ENCODE measurements at places on chromosomes 6 and 20.

- DNase-seq: no peak
These were observed 41.2 kb downstream of the SASH1 start for GRCh38 chr6:148383658-148384368.

DNA sequence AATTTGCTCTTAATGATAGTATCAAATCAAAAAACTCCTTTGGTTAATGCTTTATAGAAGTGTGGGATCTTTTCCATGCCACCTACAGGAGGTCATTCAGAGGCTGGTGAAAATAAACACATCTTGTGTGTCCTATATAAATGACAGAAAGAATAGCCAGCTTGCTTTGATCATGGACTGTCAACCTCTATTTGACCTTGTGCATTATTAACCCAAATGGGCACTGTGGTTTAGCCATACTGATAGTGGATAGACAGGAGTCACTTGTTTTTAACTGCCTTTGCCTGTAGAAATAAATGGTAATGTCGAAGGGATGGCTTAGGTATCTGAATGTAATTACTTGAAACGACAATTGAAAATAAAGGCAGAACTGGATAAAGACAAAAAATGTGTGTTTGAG lies 123.8 kb downstream of the CDKAL1 start:
- no peak for DNase-seq

GRCh38 chr6:797479-798077 lies 104.6 kb upstream of the EXOC2 start:
- peak; percentile 25 for DNase-seq

- no peak for DNase-seq
These were observed 512.2 kb upstream of the SYNCRIP start for GRCh38 chr6:86154852-86155251.

DNA sequence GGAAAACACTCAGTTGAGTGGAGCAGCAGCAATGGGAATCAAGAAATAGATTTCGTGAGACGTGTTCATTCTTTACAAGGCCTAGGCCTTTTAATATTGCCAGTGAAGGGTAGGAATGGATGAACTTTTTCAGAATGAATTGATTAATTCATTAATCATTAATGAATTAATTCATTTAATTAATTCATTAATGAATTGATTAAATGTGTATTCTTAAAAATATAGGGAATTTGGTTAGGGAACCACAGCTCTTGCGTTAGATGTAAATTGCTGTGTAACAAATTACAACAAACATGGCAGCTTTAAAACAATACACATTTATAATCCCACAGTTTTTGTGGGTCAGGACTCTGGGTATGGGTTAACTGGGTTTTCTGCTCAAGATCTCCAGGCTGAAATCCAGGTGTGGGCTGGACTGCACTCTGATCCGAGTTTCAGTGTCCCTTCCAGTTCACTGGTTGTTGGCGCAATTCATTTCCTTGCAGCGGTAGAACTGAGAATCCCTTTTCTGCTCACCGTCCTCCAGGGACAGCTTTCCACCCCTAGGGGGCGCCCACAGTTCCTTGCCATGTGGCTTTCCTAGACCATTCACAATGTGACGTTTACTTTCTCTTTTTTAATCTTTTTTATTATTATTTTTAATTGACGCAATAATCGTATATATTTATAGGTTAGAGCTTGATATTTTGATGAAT lies 32.8 kb upstream of the BCAS1 start:
- DNase-seq: peak; percentile 76

DNA sequence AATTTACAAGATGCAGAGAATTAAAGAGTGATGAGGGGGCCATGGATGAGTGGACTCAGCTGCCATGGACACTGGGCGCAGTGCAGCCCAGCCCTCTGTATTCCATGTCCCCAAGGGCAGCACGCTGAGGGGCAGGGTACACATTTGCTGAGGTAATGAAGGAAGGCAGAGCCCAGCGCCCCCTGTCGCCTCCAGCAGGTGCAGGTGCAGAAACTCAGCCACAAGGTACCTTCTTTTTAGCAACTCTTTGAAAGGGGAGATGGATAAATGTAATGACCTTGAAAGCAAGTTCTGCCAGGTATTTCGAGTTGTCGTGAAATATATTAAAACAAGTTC lies 7.1 kb downstream of the CD93 start:
- peak; percentile 42 for DNase-seq

GRCh38 chr20:25280574-25281535 lies 33.0 kb downstream of the PYGB start:
- DNase-seq: no peak

DNA sequence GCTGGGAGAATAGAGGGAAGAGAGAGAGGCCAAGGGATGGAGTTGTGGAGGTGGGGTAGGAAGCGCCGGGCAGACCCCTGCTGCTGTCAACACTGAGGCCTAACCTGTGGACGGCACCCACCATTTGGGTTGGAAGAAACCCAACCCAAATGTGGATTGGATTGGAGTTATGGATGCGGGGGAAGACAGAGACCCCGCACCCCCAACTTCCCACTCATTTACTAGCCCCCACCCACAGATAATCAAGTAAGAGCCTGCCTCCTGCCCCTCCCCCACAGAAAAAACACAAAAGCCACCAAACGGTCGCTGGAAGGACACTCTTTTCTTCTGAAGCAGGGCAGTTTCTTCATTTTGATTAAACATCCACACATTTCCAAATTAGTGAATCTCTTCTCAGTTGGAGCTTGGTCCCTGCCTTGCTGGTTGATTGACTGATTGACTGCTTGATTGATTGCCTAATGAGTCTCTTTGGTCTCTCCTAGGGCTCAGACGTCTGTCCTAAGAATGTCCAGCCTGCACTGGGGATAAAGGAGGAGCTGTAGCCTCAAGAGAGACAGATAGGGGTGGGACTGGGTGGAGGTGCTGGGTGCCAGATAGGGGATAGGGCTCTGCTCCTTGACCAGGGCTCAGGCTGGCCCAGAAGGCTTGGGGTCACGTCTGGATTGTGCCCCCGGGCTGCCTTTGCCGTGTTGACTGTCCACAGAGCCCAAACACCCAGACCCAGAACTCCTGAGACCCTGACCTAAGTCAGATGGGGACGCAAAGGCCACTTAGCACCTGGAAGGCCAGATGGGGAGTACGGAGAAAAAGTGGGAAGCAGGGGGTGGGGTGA lies 74.9 kb upstream of the FOXP4 start:
- no peak for DNase-seq

DNA sequence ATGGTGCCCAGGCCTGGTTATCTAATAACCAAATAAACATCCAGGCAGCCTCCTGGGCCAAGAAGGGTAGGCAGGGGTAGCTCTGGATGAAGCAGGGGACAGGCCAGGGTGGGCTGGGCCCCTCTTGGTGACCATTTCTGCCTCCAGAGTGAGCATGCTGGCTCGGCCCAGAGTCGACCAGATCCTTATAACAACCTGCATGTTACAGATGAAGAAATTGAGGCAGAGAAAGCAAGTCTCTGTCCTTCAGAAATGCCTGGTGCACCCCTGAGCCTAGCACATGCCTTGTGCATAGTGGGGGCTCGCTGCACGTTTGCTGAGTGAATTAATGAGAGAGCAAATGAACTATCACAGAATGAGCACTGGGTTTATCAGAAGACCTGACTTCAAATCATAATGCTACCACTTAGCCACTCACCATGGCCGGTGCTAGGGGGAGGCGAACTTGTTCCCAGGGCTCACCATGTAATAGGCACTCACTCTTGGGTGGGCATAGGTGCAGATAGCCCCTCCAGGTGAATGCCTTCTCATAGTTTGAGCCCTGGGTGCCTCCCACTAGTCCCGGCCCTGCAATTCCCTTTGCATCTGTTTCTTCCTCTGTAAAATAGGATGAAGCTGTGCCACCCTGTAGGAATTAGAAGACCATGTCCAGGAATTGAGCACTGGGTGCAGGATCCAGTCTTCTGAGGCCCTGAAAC lies 3.8 kb upstream of the APCDD1L start:
- DNase-seq: no peak

DNA sequence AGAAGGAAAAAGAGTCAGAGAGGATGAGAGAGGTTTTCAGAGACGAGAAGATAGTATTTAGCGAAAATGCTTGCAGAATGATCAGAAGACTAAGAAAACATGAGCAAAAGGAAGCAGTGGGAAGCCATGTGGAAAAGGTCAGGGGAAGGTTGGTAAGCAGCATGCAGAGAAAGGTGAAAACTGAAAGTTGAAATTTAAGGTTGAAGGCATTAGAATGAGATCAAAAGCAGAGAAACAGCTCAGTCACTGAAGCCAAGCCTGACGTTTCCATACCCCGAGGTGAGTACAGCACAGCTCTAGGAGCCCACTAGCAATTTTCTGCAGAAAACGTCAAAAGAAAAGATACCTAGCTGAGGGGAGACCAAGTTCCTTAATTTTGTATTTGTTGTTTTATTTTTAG lies 19.1 kb upstream of the TFB1M start:
- no peak for DNase-seq

DNA sequence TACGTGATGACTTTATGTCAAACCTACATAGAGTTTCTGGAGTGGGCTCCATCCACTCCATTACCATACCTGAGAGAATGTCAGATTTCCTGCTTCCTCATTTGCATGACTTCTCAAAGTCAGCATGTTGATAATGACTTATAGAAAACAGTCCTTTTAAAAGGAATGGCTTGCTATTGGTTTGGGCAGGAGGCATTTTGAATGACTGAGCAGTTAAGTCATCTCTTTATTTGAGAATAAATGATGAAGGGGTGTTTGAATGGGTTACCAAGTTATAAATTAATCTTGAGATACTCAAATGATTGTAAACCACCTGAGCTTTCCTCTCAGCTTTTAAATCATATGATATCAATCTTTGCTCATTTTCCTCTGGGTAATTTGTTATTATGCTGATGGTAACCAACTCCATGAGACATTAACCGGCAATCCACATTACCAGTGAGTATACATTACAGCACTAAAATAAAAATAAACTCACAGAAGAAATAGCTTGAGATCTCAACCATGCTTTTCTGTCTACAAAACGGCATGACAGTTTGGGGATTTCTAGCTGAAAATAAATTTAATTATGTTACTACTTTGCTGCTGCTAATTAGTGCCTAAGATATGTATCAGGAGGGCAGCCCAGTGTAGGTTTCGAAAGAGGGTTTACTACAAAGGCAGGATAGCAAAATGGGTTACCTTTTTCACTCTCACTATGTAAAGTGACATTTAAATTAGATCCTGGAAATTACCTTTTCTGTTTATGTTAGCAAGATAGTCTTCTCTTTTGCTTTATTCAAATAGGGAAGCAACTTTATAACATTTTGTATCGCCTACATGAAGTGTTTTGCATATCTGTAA lies 78.8 kb downstream of the RPS12 start:
- DNase-seq: no peak

- no peak for DNase-seq
These were observed 249.5 kb downstream of the SOX4 start for GRCh38 chr6:21842875-21843645.

GRCh38 chr6:19035461-19036195 lies 648.5 kb downstream of the RNF144B start:
- DNase-seq: no peak

DNA sequence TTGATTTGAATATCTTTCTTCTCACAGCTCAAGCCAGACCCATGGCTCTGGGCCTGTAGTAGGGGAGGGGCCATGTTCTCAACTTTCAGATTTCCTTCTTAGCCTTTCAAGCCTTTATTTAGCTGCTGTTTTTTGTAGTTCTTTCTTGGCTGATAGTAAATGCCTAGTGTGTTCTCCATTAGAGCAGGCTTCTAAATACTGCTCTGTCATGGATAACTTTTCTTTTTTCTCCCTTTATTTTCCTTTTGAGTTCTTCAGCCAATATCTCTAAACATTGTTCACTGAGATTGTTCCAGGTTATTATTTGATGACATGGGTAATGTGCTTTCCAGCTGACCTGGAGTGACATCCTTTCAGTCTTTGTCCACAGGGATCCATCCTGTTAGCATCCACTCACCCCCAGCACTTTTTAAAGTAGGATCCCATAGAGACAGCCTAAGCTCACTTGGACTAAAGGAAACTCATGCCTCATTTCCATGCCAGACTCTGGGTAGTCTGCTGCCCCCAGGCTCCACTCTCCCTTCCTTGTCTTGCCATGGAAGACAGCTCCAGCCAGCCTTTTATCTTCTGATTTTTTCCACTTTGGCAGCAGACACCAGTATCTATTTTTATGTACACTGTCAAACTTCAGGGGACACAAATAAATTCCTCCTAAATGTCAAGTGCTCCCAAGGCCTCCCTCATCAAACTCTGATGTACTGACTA lies 645.6 kb downstream of the RNF144B start:
- DNase-seq: no peak

- DNase-seq: no peak
These were observed 463.6 kb downstream of the HACE1 start for GRCh38 chr6:104396077-104396476.

DNA sequence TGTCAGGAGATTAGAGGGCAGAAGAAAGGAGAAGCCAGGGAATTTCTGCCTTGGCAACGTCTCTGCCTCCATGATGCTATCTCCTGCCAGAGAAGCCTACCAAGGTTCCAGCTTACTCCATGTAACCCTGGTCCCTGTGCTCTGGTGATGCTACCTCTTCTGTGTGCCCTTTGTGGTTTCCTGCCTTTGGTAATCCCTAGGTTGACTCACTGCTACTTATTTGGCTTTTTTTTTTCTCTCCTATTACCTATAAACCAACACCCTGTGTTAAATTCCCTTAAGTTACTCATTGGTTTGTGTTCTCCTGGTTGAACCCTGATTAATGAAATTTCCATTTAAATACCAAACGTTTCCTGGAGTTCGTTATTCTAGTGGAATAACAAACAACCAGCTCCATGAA lies 527.8 kb upstream of the FLRT3 start:
- no peak for DNase-seq

DNA sequence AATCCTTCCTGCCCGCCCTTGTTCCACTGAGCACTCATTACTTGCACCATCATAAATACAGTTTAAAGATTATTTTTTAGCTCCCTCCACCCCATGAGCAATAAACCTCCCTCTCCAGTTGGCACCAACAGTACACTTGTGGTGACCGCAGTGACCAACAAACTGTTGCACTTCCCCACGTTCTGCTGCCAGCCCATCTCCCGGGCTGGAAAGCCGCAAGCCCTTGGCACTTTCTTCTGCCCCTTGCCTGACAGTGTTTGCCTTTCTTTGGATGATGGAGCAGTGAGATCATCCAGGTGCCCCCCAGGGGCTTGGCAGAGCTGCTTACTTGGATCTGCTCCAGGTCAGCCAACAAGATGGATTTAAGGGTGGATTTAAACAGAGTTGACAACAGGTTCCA lies 21.6 kb downstream of the KCNB1 start:
- no peak for DNase-seq

DNA sequence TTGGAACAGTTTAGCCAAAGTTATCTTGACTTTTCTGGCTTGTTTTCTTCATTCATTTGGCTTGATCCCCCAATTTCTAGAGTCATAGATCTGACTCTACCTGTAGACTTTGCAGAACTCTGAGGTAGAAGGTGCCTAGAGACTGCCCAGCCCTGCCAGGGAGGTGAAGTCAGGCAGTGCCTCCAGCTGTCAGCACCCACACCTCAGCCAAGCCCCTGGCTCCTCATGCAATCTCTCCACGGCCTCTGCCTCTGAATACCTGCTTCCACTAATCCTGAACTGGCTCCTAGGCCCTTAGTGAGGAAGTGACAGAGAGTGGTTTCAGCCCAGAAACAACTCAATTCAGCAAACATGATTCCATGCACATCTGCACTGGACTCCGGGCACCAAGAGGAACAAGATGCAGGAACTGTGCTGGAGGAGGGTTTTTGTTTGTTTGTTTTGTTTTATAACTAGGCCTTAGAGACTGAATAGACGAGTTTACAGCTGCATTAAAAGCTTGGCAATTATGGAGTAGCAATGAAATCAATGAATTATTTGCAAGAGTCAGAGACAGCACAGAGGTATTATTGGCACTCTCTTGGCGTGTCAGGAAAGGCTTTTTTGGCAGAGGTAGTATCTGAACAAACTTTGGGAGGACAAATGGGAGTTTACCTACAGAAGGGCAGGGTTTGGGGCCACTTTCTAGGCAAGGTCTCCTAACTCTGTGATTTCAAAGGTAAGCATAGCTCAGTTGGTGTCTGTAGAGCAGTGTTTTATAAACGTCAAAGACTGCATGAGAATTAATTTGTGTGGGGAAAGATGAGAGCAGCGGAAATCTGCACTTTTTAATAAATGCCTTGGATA lies 25.2 kb downstream of the TGM3 start:
- no peak for DNase-seq
